ENCODE measurements at places on chromosomes 1 and 21. TPM values are rescaled to one million over a fixed set of nuclear protein-coding genes. Genes with fewer than 3 reads are reported as not detected.

Gene CELF3
- polyA plus RNA-seq = 0.27 TPM

Gene OR10J1
- not detected for polyA plus RNA-seq

Gene SLAMF1
- not detected for polyA plus RNA-seq

Gene MAN1C1
- 14.2 TPM for polyA plus RNA-seq

Gene GPR3
- 0.49 TPM for polyA plus RNA-seq

Gene CFAP410
- polyA plus RNA-seq = 20.1 TPM

Gene ZNF691
- polyA plus RNA-seq = 9.9 TPM

Gene SPATA45
- 0.40 TPM for polyA plus RNA-seq

Gene TNNT2
- polyA plus RNA-seq = 1,245 TPM

Gene FCRL4
- not detected for polyA plus RNA-seq

Gene RGS8
- polyA plus RNA-seq = not detected

Gene PNRC2
- 101 TPM for polyA plus RNA-seq

Gene EVA1C
- 2.1 TPM for polyA plus RNA-seq

Gene HSPB7
- polyA plus RNA-seq = 91.3 TPM

Gene KANK4
- polyA plus RNA-seq = 9.1 TPM

Gene PCBP3
- polyA plus RNA-seq = 0.81 TPM

Gene KCNE1
- polyA plus RNA-seq = 0.28 TPM

Gene BATF3
- polyA plus RNA-seq = 2.2 TPM

Gene FMN2
- 0.23 TPM for polyA plus RNA-seq

Gene PCNT
- 68.3 TPM for polyA plus RNA-seq

Gene TFF1
- not detected for polyA plus RNA-seq

Gene TAL1
- polyA plus RNA-seq = 3.6 TPM

Gene FAM131C
- not detected for polyA plus RNA-seq

Gene GUCA2A
- not detected for polyA plus RNA-seq

Gene BCAN
- polyA plus RNA-seq = 0.88 TPM

Gene SLC22A15
- polyA plus RNA-seq = 0.90 TPM

Gene S100A7
- not detected for polyA plus RNA-seq

Gene THEM5
- polyA plus RNA-seq = 0.37 TPM

Gene AMY1B
- not detected for polyA plus RNA-seq

Gene DISC1
- polyA plus RNA-seq = 7.3 TPM

Gene SLC44A5
- polyA plus RNA-seq = 0.54 TPM

Gene SV2A
- 2.1 TPM for polyA plus RNA-seq

Gene XCL2
- not detected for polyA plus RNA-seq

Gene CAMK1G
- not detected for polyA plus RNA-seq

Gene IFNLR1
- polyA plus RNA-seq = 0.12 TPM

Gene CR1L
- not detected for polyA plus RNA-seq

All from hindlimb muscle (tissue), 1 donor.